ENCODE measurements at places on chromosomes 16 and 17. TPM values are rescaled to one million over a fixed set of nuclear protein-coding genes. Genes with fewer than 3 reads are reported as not detected.

Gene ESRP2
- 0.31 TPM for total RNA-seq

GRCh38 chr17:57900991-57901743 is 51.3 kb upstream of the MRPS23 start:
- DNase-seq, result no peak

- no peak for DNase-seq
Observed at GRCh38 chr17:43784628-43785101, 4.4 kb downstream of the CFAP97D1 start.

DNA sequence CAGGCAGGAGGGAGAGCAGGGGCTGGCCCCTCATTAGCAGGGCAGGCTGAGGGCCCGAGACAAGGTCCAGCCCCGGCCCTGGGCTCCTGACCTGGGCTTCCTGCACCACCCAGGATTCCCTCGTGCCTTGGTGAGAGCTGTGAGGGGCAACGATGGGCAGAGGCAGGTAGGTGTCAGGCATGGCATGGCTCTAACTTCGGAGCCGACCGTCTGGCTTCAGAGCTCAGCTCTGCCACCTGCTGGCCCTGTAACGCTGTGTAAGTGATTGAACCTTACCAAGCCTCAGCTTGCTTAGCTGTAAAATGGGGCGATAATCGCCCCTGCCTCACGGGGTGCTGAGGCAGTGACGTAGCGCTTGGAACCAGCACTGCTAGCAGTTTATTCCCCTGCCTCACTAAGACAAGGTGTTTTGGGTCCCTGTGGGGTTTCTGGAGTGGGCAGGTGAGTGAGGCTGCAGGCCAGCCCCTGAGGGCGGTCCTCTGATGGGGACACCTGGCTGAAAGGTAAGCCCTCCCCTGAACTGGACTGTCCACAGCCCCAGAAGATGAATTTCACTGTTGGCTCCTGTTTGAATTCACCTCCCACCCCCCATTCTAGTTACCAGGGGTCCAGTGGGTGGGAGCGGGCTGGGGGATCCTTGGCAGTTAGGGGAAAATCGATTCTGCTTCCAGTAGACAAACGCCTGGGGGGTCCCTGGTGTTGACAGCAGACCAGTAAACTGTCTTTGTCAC is 184.8 kb upstream of the GSE1 start:
- DNase-seq, result peak; percentile 42

- DNase-seq, result peak; percentile 53
Observed at GRCh38 chr17:7549401-7550055, 670 bp downstream of the TNFSF12 start.

Gene ABI3
- 32.4 TPM for total RNA-seq

GRCh38 chr17:10021272-10021984 is 116.4 kb upstream of the RCVRN start:
- DNase-seq, result no peak

DNA sequence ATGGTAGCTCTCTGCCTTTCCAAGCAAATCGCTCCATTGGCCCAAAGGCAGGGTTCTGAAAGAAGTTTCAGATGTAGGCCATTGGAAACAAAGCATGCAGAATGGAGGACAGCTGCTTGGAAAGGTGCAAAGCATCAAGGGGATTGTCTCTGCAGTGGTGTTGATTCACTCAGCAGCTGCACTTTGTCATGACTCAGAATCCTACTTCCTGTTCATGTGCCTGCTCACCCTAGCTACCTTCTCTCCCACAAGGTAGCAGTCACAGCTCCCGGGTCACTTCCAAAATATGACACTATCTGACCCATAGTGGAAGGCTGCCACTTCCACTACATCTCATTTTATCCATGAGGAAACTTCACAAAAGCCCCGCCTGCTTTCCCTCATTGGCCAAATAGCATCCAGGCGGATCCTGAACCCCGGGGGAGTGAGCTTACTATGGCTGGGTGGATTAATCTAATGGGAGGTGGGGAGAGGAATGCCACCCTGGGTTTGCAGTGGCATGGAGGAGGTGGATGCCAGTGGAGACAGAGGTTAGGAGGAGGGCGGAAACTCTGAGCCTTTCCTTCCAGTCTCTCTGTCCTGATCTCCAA is 74.7 kb upstream of the NKD1 start:
- DNase-seq, result peak; percentile 35

DNA sequence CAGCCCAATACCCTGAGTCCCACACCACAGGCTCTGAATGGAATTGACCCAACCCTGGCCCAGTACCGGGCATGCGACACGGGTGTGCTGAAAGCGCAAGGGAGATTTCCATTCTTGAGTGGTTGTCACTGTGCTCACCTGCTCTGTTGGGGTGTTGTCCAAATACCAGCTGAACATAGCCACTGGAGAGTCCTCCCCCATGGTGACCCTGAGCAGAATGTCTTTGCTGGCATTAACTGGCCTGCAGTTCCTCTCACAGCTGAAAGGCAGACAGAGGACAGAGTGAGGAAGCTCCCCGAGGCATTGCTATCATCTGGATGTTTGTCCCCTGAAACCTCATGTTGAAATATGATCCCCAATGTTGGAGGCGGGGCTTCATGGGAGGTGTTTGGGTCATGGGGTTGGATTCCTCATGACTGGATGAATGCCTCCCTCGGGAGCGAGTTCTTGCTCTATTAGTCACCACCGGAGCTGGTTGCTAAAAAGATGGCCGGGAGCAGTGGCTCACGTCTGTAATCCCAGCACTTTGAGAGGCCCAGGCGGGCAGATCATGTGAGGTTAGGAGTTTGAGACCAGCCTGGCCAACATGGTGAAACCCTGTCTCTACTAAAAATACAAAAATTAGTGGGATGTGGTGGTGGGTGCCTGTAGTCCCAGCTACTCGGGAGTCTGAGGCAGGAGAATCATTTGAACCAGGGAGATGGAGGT is 57.3 kb upstream of the BCO1 start:
- no peak for DNase-seq

GRCh38 chr16:84459533-84459894 is 44.9 kb downstream of the MEAK7 start:
- no peak for DNase-seq

Gene HS3ST4
- not detected for total RNA-seq

DNA sequence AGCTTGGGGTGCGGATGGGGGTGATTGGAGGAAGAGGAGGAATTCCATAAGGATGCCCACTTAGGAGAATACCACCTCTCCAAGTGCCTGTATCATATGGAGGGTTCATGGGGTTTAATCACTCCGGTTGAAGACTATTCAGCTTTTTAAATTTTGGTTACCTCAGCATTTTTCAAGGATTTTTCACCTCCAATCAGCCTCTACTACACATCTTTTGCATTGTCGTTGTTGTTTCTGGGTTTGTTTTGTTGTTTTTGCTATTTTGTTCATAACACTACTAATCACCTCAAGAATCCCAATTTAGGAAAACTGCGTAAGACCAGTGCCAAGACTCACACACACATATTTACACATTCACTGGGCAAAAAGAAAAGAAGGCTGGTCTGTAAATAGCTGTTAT is 619.5 kb upstream of the CDH5 start:
- no peak for DNase-seq

DNA sequence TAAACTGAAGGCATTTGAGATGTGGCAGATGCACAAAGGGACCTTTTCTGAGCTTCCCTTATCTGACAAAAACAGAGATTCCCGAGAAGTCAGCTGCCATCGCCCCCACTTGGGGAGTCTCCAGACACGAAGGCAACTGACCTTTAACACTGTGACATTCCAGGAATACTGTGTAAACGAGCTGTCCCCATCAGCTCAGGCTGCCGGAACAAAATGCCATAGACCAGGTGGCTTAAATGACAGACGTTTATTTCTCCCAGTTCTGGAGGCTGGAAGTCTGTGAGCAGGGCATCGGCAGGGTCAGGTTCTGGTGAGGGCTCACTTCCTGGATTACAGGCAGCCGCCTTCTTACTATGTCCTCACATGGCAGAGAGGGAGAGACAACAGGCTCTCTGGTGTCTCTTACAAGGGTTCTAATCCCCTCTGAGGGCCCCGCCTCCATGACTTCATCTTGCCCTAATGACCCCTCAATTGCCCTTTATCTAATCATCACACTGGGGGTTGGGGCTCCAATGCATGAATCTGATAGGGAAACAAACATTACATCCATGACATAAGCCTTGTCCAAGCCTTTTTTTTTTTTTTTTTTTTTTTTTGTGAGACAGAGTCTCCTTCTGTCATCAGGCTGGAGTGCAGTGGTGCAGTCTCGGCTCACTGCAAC is 178.5 kb upstream of the RPL38 start:
- DNase-seq, result no peak

DNA sequence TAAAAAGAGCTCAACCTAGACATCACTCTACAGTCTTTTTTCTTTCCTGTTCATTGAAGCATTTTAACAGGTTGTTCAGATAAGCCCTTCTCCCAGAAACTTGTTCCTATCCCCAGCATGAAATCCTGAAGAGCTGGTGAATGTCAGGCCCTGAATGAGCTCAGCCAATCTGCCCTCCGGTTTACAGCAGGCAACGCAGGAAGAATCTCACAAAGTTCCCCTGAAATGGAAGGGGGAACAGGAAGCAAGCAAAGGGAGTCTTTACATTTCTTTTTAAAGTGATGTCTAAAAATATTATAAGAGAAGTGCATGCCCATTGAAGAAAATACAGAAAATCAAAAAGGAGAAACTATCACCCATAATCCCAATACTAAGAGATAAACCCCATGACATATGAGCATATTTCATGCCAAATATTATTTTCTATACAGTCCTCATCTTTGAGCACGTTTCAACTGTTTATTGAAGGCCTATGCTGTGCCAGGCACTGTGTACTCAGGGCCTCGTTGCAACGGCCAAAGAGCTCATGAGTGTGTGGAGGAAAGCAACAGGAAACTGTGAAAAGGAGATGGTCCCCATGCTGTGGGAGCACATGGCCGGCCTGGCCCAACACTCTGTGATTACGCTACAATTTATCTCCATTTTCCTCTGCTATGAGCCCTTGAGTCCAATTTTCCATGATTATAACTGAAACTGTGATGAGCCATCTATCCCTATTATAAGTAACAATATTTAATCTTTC is 5.7 kb downstream of the TK2 start:
- DNase-seq, result no peak

GRCh38 chr16:55257966-55258613 is 65.9 kb upstream of the IRX6 start:
- DNase-seq, result peak; percentile 58

DNA sequence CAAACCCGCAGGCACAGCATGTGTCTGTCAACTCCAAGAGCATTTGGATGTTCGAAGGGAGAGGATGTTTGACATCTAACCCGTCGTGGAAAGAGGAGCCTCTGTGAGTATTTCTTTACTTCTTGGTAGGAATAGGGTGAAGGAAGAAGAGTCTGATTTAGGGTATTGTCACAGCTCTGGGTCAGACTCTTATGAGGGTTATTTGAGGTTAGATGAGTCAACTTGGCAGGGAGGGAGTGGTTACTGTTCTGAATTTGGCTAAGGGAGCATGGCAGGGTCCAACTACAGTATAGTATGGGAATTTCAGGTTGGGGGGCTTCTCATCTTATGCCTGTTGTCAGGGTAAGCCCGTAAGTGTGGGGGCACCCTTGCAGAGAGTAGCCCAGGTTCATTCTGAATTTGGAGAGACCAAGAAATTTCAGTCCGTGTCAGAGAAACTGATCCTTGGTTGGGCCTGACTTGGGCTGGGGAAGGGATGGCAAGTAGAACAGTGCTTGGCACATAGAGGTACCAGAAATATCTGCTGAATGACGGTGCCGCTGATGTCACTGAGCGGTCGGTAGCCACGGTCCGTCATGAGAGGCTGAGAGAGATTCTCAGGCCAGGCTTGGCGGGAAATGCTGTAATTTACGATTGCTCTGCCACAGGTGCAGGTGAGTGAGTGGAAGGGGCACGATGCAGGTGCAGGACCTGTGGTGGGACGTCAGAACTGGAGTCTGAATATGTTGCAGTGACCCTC is 43.2 kb downstream of the MYH3 start:
- DNase-seq, result no peak

DNA sequence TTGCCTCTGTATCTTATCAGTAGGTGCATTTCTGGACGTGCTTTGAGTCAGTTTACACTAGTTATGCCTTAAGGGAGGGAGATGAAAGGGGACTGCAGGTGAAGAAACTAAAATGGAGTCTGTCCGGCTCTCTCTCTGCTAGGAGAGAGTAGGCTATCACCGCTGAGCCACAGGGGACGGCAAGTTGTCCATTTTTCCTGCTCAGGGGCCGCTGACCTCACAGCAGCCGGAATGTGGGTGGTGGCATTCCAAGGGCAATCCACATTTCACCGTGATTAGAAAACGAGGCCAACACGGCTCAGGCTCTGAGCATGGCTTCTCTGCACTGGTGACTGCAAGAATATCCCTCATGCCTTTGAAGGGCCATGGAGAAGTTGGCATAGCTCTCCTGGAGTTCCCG is 19.0 kb upstream of the KLHDC4 start:
- DNase-seq, result no peak

All from activated T-cell treated with anti-CD3 and anti-CD28 coated beads, Interleukin-2, amount 50 U/mL, for 72 hours (primary cell).